Hair follicular keratinocyte (primary cell): ENCODE measurements at places on chromosomes 1 and 21. TPM values are rescaled to one million over a fixed set of nuclear protein-coding genes. Genes with fewer than 3 reads are reported as not detected.

RNF223 gene
- total RNA-seq = 0.08 and 0.15 TPM in 2 replicates

DNAJC28 gene
- 0.23 and 1.0 TPM in 2 replicates for total RNA-seq

FNDC10 gene
- 3.5 and 4.7 TPM in 2 replicates for total RNA-seq

SLAMF9 gene
- 2.5 TPM in 1 of 2 replicates, not detected in the other for total RNA-seq

NRAS gene
- 54.1 and 58.5 TPM in 2 replicates for total RNA-seq

CYP2J2 gene
- 2.4 and 3.5 TPM in 2 replicates for total RNA-seq

SCAF4 gene
- 5.8 and 6.2 TPM in 2 replicates for total RNA-seq

C21orf58 gene
- total RNA-seq = 3.8 and 6.5 TPM in 2 replicates

HSPB7 gene
- total RNA-seq = not detected in 2 replicates

CHIT1 gene
- not detected in 2 replicates for total RNA-seq

TENT5C gene
- 0.15 and 0.16 TPM in 2 replicates for total RNA-seq

CYP4X1 gene
- not detected in 2 replicates for total RNA-seq

VSIG8 gene
- not detected in 2 replicates for total RNA-seq

THEM5 gene
- total RNA-seq = not detected in 2 replicates

BTBD8 gene
- 2.1 and 2.8 TPM in 2 replicates for total RNA-seq

PRRX1 gene
- total RNA-seq = 0.08 and 2.1 TPM in 2 replicates

LINGO4 gene
- not detected in 2 replicates for total RNA-seq

NBPF26 gene
- 6.2 and 9.5 TPM in 2 replicates for total RNA-seq

SPRR1B gene
- 31.1 and 43.3 TPM in 2 replicates for total RNA-seq

C4BPB gene
- total RNA-seq = not detected in 2 replicates

NKAIN1 gene
- total RNA-seq = not detected in 2 replicates

HES3 gene
- total RNA-seq = not detected in 2 replicates

RGSL1 gene
- total RNA-seq = not detected in 2 replicates

KDF1 gene
- 24.8 and 26.9 TPM in 2 replicates for total RNA-seq

ZNF648 gene
- total RNA-seq = not detected in 2 replicates
